HT1080 (cell line): ENCODE measurements at places on chromosomes 16 and 17.

DNA sequence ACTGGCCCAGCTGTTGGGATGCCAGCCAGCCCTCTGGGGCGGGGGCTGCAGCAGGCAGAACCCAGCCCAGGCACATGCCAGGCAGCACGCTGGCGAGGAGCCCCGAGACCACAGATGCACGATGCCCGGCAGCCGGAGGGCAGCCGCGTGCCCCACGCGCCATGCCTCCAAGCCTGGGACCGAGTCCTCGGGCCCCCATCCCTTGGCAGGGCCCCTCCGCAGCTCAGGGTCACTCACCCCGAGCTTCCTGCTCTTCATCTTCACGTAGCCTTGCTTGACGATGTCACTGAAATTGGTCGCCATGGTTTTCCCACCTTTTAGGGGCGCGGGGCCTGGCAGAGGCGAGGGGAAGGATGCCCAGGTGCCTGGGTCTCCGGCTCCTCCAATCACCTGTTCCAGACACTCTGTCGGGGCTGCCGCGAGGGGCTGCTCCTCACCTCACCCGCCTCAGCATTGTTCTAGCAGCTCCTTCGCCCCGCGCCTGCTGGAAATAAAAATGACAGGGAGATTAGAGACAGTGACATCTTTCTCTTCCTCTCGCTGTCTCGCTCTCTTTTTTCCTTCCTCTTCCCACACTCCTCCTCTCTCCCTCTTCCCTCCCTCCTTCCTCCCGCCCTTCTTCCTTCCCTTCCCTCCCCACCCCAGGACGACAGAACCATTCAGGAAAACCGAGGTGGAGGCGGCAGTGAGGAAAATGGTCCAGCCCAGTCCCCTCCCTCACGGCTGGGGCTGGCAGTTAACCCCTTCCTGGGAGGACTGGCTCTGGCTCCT lies 6.9 kb downstream of the DOK4 start:
- DNase-seq: peak; percentile 59

DNA sequence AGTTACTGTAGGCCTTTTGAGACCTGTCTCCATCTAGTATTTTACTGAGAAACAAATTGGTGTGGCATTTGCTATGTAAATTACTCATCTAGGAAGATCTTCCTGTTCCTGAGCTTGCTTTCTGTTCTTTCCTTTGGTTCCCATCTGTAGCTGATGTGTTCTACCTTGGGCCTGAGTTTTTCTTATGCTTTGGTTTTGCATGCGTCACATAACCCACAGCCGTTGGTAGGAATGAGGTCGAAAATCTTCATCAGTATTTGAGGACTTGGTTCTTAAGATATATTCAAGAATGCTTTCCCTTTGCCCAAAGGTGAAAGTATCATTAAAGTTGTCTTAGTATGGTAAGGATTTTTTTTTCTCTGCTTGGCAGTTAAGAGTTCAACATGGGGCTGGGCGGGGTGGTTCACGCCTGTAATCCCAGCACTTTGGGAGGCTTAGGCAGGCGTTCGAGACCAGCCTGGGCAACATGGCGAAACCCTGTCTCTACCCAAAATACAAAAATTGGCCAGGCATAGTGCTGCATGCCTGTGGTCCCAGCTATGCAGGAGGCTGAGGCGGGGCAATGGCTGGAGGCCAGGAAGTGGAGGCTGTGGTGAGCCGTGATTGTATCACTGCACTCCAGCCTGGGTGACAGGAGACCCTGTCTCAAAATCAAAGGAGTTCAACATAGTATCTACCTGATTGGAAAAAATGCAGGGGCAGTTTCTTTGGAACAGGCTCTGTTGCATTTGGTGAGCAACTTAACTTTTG lies 28.8 kb downstream of the IST1 start:
- DNase-seq: peak; percentile 26

- DNase-seq: no peak
Observed at GRCh38 chr16:11399261-11399831, 54.1 kb downstream of the RMI2 start.

DNA sequence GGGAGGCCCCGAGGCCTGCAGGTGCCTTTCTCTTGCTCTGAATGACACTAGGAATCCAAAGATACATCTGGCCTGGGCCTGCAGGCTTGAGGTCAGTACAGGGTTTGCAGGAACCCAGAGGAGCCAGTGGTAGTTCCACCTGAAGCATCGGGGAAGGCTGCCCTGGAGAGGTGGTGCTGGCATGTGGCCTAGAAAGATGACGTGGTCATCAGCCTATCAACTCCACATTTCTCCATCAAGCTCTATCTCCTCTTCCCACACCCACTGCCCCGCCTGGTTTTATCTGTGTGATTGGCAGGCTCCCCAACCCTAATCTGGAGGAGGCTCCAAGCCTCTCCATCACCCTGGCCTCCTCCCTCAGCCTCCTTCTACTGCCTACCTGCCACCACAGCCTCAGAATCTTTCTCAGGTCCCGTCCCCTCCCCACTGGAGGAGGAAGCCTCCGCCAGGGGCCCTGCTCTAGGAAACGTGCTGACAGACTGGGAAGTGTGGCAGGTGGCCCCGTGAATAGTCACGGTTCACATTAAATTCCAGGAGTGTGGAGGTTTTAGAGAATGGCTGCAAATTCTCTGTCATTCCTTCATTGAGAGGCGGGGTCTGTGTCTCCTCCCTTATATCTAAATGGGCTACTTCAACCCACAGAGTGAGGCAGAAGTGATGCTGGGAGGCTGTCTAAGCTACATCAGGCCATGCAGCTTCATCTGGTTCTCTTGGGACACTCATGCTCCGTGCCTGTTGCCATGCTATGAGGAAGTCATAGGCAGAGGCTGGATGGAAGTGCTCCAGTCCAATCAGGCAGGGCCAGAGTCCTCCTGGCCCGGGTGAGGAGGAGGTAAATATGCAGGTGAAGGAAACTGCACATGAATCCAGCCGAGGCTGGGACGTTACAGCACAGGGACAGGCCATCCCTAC lies 11.4 kb upstream of the MAP2K3 start:
- DNase-seq: no peak

DNA sequence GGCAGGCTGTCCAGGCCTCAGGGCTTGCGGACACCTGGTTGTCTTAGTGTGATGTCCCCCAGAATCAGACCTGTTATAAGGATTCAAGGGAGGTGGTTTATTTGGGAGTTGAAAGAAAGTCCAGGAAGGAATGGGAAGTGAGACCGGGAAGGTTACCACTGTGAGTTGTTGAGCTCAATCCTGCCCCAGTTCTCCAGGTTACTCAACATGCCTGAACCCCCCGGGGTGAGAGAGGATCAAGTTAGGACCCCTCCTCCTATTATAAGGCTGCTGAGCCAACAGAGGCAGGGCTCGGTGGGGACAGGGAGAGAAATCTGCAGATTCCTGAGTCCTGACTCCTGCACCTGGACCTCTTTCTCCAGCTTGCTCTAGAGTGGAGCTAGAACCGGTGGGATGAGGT lies 86.4 kb downstream of the MRM1 start:
- DNase-seq: no peak

DNA sequence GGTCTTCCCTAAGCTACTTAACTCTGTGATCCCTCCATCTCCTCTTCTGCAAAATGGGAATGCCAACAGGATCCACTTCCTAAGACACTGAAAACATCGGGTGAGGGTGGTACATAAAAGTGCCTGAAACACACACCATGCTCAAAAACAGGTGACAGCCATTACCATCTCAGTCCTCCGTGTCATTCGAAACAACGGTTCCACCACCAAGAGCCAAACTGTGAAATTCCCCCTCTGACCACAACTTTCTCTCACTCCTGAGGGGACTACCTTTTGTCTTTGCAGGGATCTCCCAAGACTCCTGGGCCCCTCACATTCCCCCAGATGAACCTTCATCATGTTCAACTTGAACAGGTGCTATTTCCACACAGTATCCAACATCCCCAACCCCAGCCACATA lies 37.0 kb downstream of the NUBP1 start:
- no peak for DNase-seq

DNA sequence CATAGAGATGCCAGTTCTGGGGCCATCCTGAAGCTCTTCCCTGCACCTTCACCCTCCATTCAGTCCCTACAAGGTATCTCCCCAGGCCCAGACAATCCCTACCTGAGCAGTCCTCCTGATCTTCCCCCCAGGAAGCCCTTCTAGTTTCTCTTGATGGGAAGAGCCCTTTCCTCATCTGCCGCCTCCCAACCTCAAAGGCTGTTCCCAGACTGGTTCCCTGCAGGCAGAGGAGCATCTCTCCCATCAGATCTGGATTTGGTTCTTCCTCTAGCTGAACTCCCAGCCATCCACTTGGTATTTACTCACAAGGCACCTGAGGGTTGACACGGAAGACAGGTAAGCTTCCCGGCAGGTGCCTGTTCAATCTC lies 24.6 kb upstream of the PHB1 start:
- no peak for DNase-seq

GRCh38 chr17:49401971-49402611 lies 12.6 kb downstream of the PHB1 start:
- DNase-seq: no peak

DNA sequence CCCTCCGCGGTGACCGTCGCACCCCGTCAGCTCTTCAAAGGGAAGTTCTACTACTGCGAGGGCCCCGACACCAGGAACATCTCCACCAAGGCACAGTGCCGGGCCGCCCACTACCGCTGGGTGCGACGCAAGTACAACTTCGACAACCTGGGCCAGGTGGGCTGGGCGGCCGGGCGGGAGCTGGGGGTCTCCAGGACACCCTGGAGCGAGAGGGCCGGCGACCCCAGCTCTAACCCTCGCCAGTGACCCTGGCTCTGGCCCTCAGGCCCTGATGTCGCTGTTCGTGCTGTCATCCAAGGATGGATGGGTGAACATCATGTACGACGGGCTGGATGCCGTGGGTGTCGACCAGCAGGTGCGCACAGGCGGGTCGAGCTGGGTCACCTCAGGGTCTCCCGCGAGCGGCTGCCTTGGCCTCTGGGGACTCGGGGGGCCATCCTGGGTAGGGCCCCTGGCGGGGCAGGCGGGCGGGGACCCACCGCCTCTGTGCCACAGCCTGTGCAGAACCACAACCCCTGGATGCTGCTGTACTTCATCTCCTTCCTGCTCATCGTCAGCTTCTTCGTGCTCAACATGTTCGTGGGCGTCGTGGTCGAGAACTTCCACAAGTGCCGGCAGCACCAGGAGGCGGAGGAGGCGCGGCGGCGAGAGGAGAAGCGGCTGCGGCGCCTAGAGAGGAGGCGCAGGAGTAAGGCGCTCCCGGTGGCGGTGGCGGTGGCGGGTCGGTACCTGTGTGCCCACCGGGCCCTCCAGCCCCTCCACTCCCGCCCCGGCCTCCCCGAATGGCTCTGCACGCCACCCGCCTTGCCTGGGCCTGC lies 13.4 kb downstream of the TPSG1 start:
- no peak for DNase-seq

- DNase-seq: no peak
Observed at GRCh38 chr16:1690810-1691209, 12.7 kb downstream of the JPT2 start.

- DNase-seq: peak; percentile 11
Observed at GRCh38 chr17:66378296-66378695, 75.9 kb downstream of the PRKCA start.

GRCh38 chr17:66763056-66763455 lies 71.9 kb upstream of the CACNG5 start:
- no peak for DNase-seq

DNA sequence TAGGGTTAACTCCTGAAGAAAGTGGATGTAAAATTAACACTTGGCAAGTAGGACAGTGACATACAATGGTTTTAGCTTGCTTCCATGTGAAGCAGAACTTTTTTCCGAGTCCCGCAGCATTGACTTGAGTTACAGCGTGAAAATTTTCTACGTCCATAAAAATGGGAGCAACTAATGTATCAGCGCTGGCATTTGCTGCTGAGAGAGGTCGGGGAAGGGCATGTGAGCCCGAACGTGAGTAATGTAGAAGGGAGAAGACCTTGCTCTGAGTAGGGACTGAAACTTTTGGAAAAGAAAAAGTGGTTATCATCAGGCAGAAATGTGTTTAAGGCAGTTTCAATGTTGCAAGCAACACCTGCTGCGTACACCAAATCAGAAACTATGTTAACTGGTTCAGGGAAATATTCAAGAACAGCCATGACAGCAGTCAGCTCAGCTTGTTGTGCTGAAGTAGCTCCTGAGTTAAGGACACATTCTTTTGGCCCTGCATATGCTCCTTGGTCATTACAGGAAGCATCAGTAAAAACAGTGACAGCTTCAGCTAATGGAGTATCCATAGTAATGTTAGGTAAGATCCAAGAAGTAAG lies 70.9 kb upstream of the ARL4D start:
- DNase-seq: no peak

DNA sequence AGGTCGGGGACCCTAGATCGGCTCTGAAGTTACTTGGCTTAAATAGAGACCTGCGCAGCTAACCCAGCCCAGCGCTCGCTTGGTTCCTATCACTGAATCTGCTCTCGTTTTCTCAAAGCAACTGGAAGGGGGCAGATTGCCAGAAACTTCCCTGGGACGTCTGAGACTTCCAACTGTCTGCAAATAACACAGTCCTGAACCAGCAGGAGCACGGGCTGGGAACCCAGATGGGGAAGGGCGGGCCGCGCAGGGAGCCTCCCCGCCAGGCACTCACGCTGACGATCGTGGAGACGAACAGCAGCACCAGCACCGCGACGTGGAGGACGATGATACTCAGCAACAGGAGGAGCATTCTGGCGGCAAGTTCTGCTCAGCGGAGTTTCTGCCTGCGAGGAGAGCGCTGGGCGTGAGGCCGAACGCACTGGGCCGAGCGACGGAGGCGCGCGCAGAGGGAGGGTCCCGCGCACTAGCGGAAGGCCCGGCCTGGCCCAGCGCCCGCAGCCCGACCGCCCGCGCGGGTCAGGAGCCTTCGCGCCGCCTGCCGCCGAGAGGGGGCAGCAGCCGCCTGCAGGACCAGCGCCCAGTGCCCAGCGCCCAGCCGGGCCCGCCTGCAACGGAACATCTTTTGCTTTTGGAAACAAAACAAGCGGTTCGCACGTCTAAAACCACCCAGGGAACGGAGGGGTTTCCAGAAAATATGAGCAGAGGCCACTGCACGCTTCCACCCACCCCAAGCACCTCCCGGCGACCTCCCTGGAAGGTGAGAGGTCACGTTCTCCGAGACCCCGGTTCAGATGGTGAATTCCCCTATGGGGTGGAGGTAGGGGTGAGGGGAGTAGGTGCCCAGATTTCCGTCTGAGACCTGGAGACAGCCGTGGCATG lies 4.5 kb downstream of the PMP22 start:
- DNase-seq: peak; percentile 80

DNA sequence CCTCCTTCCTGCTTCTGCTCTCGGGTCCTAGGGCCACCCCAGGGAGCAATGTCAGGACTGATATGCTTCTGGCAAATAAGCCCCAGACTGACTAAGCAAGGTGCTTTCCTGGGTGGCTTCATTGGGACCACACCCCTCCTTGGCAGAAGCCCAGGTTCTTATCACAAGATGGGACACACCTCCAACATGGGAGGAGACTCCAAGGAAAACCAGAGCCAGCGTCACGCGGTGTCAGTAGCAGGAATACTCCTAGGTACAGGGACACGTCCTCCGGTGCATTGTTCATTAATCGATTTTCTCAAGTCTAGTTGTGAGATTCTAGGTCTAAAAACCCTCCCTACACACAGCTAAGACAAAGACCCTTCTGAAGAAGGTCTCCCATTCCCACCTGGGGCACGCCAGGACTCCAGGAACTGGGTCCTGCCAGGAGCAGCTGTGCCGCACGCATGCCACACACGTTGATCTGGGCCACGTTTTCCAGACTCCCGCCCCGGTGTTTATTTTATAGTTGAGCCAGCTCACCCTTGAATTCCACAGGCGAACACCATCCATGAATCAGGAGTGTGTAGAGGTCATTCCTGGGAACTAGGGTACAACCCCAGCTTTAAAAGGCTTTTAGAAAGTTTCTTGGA lies 30.8 kb downstream of the FA2H start:
- peak; percentile 89 for DNase-seq

GRCh38 chr16:79380995-79381602 lies 219.4 kb downstream of the MAF start:
- DNase-seq: no peak

- DNase-seq: no peak
Observed at GRCh38 chr16:28011971-28012445, 51.5 kb downstream of the GSG1L start.
